ENCODE measurements at places on chromosomes 5 and 9. TPM values are rescaled to one million over a fixed set of nuclear protein-coding genes. Genes with fewer than 3 reads are reported as not detected.

Gene RIGI
- 37.9 TPM for total RNA-seq

Gene GRXCR2
- not detected for total RNA-seq

Gene PCDHGC5
- total RNA-seq, result 0.24 TPM

Gene CD72
- total RNA-seq, result not detected

Gene FAT2
- total RNA-seq, result 0.10 TPM

Gene NUDT2
- total RNA-seq, result 34.0 TPM

GRCh38 chr5:93280518-93280917 lies 300.5 kb downstream of the NR2F1-AS1 start:
- DNase-seq, result no peak

GRCh38 chr9:131432597-131433301 lies 38.9 kb downstream of the PRRC2B start:
- no peak for DNase-seq

- DNase-seq, result no peak
These were observed 1363.3 kb downstream of the MAT2B start for GRCh38 chr5:164868761-164869160.

DNA sequence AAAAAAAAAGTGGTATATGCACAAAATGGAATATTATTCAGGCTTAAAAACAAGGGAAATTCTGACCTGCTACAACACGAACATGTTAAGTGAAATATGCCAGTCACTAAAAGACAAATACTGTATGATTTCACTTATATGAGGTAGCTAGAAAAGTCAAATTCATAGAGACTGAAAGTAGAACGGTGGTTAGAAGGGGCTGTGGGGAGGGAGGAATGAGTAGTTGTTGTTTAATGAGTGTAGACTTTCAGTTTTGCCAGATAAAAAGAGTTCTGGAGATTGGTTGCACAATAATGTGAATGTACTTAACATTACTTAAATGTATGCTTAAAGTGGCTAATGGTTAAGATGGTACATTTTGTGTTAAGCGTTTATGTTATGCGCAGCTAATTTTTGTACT lies 79.5 kb upstream of the IL12B start:
- no peak for DNase-seq

GRCh38 chr9:114084282-114085073 lies 6.4 kb upstream of the AMBP start:
- DNase-seq, result no peak

DNA sequence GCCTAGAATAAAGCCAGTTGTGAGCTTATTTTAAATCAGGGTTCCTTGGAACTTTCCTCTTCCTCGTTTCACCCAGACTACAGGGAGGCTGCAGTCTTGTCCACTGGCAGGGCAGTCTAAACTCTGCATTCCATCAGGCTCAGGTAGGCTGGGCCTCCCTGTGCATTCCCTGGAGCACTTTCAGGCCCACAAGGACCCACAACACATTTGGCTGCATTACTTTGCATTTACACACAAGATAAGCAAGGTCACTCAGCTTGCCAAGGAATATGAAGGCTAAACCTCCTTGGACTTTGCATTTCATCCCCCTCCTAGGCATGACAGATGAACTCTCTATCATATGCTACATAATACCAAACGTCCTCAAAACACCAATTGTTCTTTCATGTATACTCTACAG lies 104.2 kb downstream of the MARCHF3 start:
- no peak for DNase-seq

- DNase-seq, result no peak
These were observed 78.1 kb downstream of the CEMIP2 start for GRCh38 chr9:71690063-71690688.

DNA sequence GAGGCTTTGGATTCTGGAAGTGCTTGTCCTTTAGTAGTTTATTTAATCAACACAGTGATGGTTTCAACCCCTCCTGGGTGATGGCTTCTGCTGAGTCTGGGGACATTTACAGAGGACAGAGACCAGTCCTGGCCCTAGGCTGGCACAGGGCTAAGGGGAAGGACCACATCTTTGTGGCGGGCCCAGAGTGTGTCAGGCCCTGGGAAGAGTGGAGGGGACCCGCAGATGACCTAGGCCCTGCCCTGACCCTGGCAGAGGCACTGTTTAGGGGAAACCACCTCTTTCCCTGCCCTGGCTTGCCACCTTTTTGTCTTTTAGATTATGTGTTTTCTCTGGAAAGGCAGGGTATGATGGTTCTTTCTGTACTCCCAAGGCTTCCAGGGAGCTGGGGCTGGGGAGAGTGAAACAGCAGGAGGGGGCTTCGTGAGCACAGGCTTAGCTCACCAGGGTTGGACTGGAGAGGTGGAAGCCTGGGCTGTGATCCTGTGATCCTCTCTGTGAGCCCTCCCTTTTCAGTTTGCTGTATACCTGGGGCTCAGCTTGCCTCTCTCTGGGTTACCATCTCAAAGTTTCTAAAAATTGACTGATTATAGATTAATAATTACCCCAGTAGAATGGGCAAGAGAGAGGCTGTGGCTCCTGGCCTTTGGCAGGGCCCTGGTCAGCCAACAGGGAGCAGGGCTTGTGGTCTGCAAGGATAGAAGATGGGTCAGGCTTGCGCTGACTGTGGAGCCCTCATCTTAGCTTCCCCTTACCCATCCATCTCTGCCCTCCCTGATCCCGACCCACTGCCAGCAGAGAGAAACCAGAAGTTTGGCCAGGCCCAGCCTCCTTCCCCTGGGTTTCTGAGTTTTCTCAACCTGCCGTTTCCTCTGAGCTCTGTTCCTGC lies 1.7 kb upstream of the SYNPO start:
- DNase-seq, result no peak

DNA sequence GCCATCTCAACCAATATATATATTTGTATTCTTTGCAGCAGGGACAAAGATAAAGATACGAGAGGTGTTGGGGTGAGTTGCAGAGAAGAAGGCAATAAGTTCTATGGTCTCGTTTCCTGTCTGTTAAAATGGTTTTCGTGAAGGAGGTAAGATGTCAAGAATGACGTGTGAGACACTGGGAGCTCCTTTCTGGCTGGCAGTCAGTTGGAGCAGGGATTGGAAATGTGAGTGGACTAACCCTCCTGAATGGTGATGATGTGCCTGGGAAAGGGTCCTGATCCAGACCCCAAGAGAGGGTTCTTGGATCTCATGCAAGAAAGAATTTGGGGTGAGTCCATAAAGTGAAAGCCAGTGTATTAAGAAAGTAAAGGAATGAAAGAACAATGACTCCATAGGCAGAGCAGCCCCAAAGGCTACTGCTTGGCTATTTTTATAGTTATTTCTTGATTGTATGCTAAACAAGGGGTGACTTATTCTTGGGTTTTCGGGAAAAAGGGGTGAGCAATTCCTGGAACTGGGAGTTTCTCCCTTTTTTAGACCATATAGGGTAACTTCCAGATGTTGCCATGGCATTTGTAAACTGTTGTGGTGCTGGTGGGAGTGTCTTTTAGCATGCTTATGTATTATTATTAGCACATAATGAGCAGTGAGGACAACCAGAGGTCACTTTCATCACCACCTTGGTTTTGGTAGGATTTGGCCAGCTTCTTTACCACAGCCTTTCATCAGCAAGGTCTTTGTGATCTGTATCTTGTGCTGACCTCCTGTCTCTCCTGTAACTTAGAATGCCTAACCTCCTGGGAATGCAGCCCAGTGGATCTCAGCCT lies 53.7 kb downstream of the SPATA31C2 start:
- DNase-seq, result no peak

- DNase-seq, result no peak
These were observed 125.0 kb upstream of the RASGRF2 start for GRCh38 chr5:80835128-80835527.

- no peak for DNase-seq
These were observed 48.9 kb upstream of the DMRT1 start for GRCh38 chr9:792331-793260.

- DNase-seq, result no peak
These were observed 18.9 kb upstream of the ORM1 start for GRCh38 chr9:114303977-114304376.

- DNase-seq, result no peak
These were observed 15.2 kb downstream of the SRFBP1 start for GRCh38 chr5:121976979-121977378.

GRCh38 chr5:174900240-174900865 lies 176.0 kb downstream of the MSX2 start:
- no peak for DNase-seq

DNA sequence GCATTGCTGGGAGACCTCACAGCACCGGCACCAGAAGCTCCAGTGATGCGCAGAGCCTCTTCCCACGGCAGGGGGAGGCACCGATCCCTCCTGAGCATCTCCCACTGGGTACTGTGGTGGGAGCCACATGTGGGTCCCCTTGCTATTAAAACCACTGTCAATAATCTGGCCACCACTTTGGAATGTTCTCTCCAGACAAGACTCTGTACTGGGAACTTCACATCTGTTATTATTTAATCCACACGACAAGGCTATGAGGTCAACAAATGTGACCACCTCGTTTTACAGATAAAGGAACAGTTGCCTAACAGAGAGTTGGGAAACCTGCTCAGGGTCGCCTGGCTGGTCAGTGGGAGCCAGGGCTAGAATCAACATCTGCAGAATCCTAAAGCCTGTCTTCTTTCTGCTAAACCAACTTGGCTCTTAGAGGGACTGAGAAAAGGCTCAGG lies 72.7 kb downstream of the EPB41L4B start:
- DNase-seq, result no peak

All from glomerular endothelial cell (primary cell).